ENCODE measurements at places on chromosomes 13 and 19.

- 0 out of 2 replicates have a peak, but pooled peaks cover 4% of the 10 kb centered on the region for H3K27me3 ChIP-seq
- no peak overlapping the region for H3K27ac ChIP-seq
- peak; percentile 90 for DNase-seq
- no peaks in the 10 kb centered on the region for H3K36me3 ChIP-seq
- peaks cover 6% of the 10 kb centered on the region for H3K4me1 ChIP-seq
- no peak overlapping the region for H3K4me3 ChIP-seq
These were observed 6.6 kb upstream of the NPAS1 start for GRCh38 chr19:47013041-47013517.

- H3K4me1 ChIP-seq: peaks cover 12% of the 10 kb centered on the region
- H3K27me3 ChIP-seq: no peaks in the 10 kb centered on the region
- H3K36me3 ChIP-seq: no peaks in the 10 kb centered on the region
These were observed 97.3 kb upstream of the MCF2L start for GRCh38 chr13:112871742-112872141.

- H3K36me3 ChIP-seq: no peaks in the 10 kb centered on the region
- DNase-seq: no peak
- no peaks in the 10 kb centered on the region for H3K4me1 ChIP-seq
- no peak overlapping the region for H3K4me3 ChIP-seq
- no peak overlapping the region for H3K27ac ChIP-seq
These were observed 175.5 kb upstream of the SERP2 start for GRCh38 chr13:44197791-44198770.

DNA sequence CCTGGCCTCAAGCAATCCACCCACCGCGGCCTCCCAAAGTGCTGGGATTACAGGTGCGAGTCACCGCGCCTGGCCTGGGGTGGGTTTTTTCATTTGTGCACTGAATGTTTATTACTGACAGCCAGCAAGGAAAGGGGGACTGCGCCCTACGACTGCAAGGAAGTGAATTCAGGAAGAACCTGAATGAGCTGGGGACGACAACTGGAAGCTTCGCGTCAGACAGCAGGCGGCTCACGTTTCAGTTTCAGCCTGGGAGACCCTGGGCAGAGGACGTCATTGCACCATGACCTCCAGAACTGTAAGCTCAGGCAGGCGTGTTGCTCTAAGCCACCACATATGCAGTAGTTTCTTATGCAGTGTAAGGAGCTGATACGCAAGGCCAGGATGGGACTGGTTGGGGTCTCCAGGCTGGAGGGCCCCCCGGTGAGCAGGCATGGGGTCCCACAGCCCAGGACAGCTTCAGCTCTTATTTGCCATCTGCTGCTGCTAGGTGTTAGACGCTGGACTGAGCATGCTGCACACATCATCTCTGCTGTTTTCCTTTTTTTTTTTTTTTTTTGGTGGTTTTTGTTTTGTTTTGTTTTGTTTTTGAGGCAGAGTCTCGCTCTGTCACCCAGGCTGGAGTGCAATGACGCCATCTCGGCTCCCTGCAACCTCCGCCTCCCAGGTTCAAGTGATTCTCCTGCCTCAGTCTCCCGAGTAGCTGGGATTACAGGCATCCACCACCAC is 66.6 kb downstream of the GADD45B start:
- no peaks in the 10 kb centered on the region for H3K27me3 ChIP-seq
- no peaks in the 10 kb centered on the region for H3K36me3 ChIP-seq
- peak overlapping the region; percentile 38 for H3K27ac ChIP-seq
- peak; percentile 75 for DNase-seq

- no peak overlapping the region for H3K4me3 ChIP-seq
- H3K27ac ChIP-seq: no peak overlapping the region
- H3K4me1 ChIP-seq: no peaks in the 10 kb centered on the region
- H3K36me3 ChIP-seq: no peaks in the 10 kb centered on the region
- peaks cover 7% of the 10 kb centered on the region for H3K27me3 ChIP-seq
These were observed 3.9 kb upstream of the NCAN start for GRCh38 chr19:19207637-19208572.

DNA sequence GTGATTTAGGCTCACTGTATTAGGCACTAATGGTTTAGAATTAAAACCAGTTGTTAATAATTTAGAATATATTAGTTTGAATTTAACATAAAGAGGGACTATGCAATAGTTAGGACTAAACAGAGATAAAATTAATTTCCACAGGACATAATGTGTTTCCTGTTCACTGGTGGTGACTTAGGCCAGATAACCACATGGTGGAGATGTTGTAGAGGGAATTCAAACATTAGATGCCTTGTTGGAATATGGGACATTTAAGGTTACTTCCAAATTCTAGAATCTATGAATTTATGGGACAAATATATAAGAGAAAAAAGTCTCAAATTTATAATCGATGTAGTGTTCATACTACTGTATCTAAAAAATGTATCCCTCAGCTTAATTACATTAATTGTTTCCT is 615.5 kb upstream of the KLHL1 start:
- no peak overlapping the region for H3K4me3 ChIP-seq
- H3K36me3 ChIP-seq: no peaks in the 10 kb centered on the region
- H3K4me1 ChIP-seq: no peaks in the 10 kb centered on the region
- no peaks in the 10 kb centered on the region for H3K27me3 ChIP-seq
- DNase-seq: peak; percentile 64

DNA sequence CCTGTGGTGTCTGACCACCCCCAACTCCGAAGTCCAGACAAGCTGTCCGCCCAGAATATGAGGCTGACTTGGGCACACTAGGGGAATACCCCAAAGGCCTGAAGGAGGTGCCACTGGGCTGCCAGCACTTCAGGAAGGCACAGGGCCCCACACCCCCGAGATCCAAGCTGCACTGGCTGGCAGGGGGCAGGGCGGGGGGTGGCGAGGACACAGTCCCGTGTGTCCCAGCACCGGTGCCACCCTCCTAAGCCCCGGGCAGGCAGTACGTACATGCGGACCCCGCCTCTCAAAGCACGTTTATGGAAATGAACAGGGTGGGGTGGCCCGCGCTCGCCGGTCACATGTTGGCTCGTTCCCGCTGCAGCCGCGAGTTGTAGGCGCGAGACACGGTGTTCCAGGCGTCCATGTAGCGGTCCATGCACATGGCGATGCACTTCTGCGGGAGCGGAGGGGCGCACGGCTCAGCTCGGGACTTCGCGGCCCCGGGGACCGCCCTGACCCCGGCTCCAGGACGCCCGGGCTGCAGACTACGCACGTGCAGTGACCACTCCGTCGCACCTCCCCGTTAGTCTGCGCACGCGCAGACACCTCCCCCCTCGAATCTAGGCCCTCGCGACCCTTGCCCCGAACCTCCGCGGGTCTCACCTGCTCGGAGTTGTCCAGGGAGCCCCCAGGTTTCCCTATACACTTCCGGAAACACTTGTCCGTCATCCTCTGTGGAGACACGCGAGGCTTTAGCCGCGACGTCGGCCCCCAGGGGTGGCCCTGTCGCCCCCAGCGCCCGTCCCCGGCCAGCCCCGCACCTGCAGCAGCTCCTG is 566 bp downstream of the TIMM13 start:
- H3K27ac ChIP-seq: peak overlapping the region; percentile 98
- 0 out of 2 replicates have a peak, but pooled peaks cover 2% of the 10 kb centered on the region for H3K4me1 ChIP-seq
- peaks cover 4% of the 10 kb centered on the region for H3K36me3 ChIP-seq
- H3K27me3 ChIP-seq: no peaks in the 10 kb centered on the region
- peak; percentile 59 for DNase-seq

DNA sequence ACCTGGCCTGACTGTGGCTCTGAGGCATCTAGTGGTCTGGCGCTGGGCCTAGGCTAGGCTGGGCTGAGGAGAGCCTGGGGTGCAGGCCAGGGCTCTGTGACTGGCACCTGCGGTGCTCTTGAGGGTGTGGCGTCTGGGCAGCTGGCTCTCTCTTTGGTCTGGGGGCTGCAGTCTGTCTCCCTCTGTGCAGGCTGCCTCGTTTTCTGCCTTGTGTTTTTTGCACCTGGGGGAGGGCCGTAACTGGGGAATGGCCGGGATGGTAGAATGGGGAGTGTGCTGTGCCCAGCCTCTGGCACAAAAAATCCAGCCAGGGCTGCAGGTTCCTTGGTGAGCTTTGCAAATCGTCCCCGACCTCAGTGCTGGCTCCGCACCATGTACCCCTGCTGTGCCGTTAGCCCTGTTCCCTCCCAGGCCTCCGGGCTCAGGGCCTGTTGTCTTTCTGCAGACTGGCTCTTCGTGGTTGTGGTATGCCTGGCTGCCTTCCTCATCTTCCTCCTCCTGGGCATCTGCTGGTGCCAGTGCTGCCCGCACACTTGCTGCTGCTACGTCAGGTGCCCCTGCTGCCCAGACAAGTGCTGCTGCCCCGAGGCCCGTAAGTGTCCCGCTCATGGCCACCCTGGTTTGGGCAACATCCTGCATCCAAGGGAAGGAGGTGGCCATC is 6.5 kb upstream of the USF2 start:
- no peak overlapping the region for H3K27ac ChIP-seq
- no peak overlapping the region for H3K4me3 ChIP-seq
- peak; percentile 5 for DNase-seq
- no peaks in the 10 kb centered on the region for H3K27me3 ChIP-seq
- no peaks in the 10 kb centered on the region for H3K36me3 ChIP-seq

- H3K36me3 ChIP-seq: no peaks in the 10 kb centered on the region
- no peaks in the 10 kb centered on the region for H3K4me1 ChIP-seq
These were observed 31.5 kb upstream of the OR10H1 start for GRCh38 chr19:15846923-15847322.

DNA sequence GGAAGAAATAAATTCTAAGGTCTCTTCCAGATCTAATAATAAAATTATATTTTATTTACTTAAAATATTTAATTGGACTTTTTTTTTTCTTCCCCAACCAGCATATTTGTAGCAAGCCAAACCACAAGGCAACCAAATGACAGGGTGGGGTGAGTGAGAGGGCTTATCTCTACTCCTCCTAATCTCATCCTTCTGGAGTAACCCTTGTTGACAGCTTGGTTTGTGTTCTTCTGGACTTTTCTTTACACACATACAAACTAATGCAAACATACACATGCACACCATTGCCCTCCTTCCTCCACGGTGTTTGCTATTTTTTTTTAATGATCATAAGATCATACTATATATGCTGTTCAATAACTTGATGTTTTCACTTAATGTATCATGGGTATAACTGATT is 383.1 kb downstream of the DLEU7 start:
- no peaks in the 10 kb centered on the region for H3K36me3 ChIP-seq
- H3K27ac ChIP-seq: no peak overlapping the region
- no peaks in the 10 kb centered on the region for H3K27me3 ChIP-seq
- H3K4me3 ChIP-seq: no peak overlapping the region

DNA sequence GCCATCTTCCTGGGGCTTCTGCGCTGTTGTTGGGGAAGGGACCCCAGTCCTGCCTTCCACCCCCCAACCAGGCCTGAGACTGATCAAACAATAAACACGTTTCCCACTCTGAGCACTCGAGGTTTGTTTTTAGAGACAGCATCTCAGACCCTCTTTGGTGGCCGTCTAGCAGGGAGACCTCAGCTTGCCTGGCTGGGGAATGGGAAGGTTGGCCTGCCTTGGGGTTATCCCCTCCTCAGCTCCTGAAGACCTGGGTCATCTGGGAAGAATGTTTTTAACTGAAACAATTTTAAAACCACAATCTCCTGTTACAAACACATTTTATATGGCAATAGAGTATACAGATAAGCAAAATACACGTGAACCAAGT is 2.0 kb downstream of the ZNF581 start:
- no peak for DNase-seq
- no peak overlapping the region for H3K4me3 ChIP-seq
- H3K4me1 ChIP-seq: peaks cover 9% of the 10 kb centered on the region
- H3K36me3 ChIP-seq: peaks cover 19% of the 10 kb centered on the region
- no peaks in the 10 kb centered on the region for H3K27me3 ChIP-seq

DNA sequence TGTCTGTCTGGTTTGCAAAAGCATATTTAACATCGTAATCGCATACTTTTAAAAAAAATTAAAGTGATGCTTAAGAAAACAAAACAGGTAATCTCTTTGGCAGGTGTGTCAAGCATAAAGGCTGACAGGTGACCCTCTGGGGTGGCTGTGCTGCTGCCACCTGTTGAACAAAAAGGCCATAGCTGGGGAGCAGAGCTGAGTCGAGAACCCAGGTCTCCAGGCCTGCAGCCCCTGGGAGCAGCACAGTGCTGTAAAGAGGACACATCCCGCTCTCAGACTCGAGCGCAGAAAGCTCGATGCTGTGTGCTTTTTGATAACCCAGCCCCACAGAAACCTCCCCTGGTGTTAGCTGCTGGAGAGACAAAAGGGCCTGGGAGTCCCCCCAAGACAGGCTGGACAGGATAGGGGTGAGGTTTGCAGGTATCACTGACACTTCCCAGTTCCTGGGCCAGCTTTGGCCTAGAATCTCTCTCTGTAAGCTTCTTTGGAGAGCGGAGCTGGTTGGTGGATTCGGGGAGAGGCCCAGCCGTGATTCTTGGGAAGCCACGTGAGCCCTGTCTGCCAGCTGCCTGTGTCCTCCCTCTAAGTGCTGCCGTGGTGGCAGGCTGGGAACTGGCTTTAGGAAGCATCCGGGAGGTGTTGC is 66.9 kb downstream of the C13orf42 start:
- H3K4me3 ChIP-seq: no peak overlapping the region
- H3K36me3 ChIP-seq: no peaks in the 10 kb centered on the region
- no peak overlapping the region for H3K27ac ChIP-seq
- no peaks in the 10 kb centered on the region for H3K27me3 ChIP-seq
- DNase-seq: no peak

- H3K4me3 ChIP-seq: no peak overlapping the region
- DNase-seq: no peak
- no peaks in the 10 kb centered on the region for H3K27me3 ChIP-seq
- no peak overlapping the region for H3K27ac ChIP-seq
These were observed 3.9 kb downstream of the NMRK2 start for GRCh38 chr19:3936506-3937442.

DNA sequence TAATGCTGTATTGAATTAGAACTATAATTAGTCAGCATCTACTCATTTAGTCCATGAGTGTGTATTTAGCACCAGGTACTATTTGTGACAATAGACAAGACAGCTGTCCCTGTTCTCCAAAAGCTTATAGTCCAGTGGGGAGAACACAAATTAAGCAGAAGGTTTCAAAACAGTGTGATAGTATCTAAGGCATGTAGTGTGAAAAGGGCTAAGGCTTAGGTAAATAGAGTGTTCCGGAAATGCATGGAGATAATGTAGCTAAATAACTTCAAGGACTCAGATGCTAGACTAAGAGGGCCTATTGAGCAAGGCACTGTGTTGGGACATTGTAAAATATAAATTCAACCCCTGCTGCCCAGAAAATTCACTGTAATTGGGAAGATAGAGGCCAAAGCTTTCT is 144.1 kb upstream of the MIR17HG start:
- DNase-seq: no peak
- H3K4me1 ChIP-seq: peaks cover 11% of the 10 kb centered on the region
- H3K36me3 ChIP-seq: no peaks in the 10 kb centered on the region
- H3K27ac ChIP-seq: 0 out of 2 replicates have a peak overlapping the region, but pooled peaks have one; percentile 11

DNA sequence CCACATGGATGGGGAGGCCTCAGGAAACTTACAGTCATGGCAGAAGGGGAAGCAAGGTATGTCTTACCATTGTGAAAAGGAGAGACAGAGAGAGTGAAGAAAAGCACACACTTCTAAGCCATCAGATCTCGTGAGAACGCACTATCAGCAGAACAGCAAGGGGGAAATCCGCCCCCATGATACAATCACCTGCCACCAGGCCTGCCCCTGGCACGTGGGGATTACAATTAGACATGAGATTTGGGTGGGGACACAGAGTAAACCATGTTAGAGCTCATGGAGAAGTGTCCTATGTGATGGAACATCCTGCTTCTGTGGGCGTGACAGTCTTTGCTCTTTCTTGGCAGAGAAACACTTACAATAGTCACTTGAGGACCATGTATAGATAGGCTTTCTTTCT is 28.1 kb upstream of the ZNF331 start:
- H3K4me3 ChIP-seq: no peak overlapping the region
- DNase-seq: no peak
- H3K27ac ChIP-seq: no peak overlapping the region

All from SJCRH30 (cell line).